Stimulated activated CD4-positive, alpha-beta T cell treated with anti-CD3 and anti-CD28 coated beads, Interleukin-2, amount 100 ng/mL, for 24 hours (primary cell): ENCODE measurements at places on chromosomes 6 and 20.

DNA sequence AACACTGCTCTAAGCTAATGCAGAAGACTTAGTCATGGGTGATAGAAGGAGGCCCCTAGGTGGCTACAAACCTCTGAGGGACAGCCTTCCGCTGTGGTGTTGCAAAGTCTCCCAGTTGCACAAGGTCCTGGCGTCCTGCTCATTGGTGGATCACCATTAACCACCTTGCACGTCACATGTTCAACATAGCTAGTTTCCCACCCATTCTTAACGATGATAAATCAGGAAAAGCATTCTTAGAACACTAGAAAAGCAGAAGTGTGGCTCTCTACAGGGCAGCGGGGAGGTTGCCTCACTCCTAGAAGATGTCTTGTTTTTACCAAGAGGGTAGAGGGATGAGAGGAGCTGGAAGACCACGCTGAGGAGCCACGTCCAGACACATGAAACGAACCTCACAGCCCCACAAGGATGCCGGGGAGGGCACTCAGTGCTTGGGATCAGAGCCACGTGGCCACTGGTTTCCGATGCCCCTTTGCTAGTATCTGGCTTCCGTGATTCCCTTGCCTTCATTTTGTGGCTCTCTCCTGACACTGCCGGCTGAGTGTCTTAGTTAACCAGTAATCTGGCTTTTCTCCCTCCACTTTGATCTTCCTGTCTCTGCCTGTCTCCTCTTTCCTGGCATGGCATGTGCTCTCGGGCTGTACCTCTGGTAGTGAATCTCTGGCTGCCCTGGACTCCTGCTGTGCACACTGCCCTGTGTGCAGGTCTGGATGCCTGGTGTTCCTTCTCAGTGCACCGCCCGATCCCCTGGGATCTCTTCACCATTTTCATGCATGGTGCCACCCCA is 91.4 kb upstream of the NEDD9 start:
- DNase-seq = no peak

DNA sequence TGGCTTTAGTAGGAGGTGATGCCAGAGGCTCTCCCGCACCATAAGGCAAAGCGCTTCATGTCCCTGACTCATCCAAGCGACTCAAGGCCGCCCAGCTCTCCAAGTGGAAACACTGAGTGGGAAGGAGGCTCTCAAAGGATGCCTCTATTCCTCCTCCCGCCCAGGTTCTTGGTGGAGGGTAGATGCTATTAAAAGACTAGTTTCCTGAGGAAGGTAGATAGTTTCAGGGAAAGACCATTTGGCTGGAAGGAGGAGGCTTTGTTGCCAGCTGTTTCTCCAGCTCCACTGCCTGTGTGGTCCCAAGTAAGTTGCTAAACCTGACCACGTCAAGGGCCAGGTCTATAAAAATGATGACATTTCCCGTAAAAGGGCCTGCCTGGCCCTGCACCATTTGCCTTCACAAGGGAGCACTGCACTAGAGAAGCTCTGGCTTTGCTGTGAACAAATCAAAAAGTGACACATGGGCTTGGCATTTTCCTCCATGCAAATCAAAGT is 48.2 kb downstream of the GMDS start:
- no peak for DNase-seq

DNA sequence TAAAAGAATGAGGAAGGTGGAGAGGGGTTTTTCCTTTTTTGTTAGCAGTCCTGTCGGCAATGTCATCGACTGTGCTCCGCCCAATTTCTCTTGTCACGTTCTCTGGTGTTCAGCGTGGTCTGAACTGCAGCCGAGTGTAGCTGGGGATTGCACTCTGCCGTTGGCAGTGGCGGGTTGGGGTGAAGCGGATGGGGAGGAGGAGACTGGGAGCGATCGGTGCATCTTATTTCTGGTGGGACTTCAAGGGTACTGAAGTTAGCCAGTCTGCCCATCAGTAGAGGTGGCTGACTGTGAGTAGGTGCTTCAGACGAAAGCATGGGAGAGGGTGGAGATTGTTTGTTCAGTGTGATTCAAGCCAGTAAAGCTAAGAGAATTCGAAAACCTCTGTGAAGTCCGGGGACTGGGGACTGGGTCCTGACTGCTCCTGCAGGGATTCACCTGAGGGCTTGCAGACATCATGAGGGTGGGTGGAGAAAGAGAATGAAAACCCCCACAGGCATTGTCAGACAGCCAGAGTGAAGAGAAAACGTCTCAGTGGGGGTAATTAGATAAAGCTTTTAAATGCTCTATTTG is 5.1 kb downstream of the RREB1 start:
- peak; percentile 38 for DNase-seq

DNA sequence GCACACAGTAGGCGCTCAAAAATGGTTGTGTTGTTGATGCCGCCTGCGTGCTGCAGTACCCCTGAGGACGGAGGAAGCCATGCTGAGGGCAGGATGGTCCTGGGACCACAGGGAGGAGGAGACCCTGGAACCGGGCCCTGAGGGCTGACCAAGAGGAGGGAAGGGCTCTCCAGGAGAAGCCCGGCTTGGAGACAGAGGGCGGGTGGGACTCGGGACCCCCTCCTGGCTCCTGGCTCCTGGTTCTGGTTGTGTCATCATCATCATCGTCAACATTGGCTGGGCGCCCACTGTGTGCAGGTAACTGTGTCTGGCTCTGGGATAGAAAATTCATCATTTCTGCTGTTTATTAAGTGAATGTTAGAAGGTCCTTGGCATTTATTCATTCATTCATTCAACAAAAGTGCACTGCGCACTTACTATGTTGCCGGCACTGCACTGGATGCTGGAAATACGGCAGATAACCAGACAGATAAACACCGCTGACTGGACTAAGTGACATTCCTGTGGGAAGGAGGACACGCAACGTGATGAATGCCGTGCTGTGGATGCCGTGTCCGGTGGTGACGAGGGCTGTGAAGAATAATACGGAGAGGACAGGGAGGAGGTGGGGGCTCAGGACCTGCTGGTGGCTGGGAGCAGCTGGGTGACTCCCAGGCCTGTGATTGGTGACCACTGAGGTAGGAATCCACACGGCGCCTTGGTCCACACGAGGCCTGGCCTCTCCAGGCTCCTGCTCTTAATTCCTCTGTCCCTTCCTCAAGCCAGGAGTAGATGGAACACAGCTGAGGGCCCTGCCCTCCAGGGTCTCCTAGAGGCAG is 35.3 kb downstream of the SPDEF start:
- DNase-seq = no peak

DNA sequence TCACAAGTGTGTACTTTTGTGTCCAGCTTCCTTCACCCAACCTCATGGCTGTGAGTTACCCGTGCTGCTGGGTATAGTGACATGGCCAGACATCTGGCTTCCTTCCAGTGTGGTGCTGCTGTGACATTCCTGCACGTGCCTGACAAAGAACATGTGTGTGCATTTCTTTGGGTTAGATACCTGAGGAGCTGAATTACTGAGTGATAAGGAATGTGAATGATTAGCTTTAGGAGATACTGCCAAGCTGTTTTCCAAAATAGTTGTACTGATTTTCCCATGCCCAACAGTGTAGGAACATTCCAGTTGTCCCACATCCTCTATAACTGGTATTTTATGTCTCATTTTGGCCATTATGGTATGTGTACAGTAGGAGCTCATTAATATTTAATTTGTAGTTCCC is 132.5 kb downstream of the PREX1 start:
- DNase-seq = no peak

DNA sequence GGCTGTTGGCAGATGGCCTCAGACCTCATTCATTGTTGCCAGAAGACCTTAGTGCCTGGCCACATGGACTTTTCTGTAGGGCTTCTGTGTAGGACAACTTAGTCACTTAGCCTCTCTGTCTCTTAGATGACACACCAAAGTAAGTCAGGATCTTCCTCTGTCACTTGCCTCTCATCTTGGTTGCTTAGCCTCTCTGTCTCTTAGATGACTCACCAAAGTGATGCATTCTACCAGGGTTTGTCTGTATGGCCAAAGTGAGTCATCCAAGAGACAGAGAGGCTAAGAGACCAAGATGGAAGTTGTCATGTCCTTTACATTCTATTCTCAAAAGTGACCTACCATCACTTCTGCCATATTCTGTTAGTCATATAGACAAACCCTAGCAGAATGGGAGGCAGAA is 255.9 kb upstream of the DEFB112 start:
- DNase-seq = no peak

- DNase-seq = no peak
Observed at GRCh38 chr6:133040803-133041419, 200.2 kb upstream of the EYA4 start.

DNA sequence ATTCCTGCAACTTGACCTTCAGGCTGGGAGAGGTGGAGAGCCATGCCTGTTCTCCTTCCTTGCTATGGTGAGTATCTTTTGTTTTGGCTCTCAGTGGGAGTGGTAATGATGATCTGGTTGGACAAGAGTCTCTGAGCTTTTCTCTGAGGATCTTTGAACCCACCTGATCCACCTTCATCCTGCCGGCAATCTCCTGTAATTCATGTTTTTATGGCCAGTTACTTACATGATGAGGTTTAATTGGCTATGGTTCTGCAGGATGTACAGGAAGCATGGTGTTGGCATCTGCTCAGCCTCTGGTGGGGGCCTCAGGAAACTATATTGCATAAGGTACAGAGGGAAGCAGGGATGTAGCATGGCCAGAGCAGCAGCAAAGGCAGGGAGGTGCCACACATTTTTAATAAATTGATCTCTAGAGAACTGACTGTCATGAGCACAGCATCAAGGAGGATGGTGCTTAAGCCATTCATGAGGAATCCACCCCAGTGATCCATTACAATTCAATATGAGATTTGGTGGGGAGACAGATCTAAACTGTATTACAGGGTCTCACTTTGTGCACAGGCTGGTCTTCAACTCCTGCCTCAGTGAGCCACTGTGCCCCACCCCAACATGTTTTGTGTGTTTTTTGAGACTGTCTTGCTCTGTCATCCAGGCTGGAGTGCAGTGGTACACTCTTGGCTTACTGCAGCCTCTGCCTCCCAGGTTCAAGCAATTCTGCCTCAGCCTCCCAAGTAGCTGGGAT is 10.0 kb downstream of the HSPA1B start:
- no peak for DNase-seq

- DNase-seq = no peak
Observed at GRCh38 chr20:39356908-39357307, 394.8 kb downstream of the DHX35 start.

GRCh38 chr6:1435806-1436205 is 46.4 kb downstream of the FOXF2 start:
- DNase-seq = no peak

GRCh38 chr6:167103041-167103891 is 19.6 kb upstream of the CCR6 start:
- no peak for DNase-seq

- DNase-seq = no peak
Observed at GRCh38 chr20:49230021-49230420, 10.8 kb downstream of the DDX27 start.

GRCh38 chr6:4355241-4355640 is 219.9 kb upstream of the ECI2 start:
- DNase-seq = no peak

DNA sequence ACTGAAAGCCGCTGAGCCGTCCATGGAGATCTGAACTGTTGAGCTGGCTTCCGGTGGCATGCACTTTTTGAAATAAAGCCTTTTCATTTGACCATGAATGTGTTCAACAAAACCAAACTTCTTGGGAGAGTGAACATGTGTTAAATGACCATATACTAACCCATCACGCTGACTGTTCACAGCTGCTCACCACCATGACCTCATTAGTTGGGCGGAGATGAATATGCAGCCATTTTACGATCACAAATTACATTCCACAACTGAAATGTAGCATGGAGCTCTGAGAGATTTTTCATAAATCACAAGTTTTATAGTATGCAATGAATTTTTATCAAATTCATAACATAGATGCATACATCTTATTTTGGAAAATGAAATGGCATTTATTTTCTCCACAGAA is 4.2 kb downstream of the RAMACL start:
- DNase-seq = no peak

GRCh38 chr6:46954837-46955451 is 33.2 kb upstream of the ADGRF5 start:
- DNase-seq = no peak

GRCh38 chr6:137863091-137863797 is 3.8 kb upstream of the TNFAIP3 start:
- DNase-seq = no peak

DNA sequence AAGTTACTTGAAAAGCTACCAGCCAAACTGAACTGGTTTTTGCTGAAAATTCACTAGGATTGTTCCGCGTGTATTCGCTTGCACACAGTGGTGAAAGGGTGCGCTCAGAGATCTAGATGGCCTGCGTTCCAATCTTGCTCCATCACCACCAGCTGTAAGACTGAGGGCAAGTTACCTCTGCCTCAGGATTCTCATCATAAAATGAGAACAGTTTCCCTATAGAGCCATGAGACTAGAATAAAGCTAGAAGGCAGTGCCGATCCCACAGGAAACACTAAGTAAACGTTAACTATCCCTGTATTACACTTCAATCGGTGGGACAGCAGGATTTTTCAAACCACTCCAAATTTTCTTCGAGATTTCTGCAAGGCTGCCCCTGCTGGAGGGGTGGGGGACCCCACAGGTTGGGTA is 838 bp downstream of the AHCY start:
- no peak for DNase-seq

DNA sequence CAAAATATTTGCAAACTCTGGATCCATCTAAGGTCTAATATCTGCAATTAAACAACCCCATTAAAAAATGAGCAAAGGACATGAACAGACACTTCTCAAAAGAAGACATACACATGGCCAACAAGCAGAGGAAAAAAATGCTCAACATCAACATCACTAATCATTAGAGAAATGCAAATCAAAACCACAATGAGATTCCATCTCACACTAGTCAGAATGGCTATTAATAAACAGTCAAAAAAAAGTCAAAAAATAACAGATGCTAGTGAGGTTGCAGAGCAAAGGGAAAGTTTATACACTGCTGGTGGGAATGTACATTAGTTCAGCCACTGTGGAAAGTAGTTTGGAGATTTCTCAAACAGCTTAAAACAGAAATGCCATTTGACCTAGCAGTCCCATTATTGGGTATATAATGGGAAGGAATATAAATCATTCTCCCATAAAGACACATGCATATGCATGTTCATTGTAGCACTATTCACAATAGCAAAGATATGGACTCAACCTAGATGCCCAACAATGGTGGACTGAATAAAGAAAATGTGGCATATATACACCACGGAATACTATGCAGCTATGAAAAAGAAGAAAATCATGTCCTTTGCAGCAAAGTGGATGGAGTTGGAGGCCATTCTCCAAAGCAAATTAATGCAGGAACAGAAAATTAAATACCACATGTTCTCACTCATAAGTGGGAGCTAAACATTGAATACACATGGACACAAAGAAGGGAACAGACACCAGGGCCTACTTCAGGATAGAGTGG is 9.1 kb downstream of the ZNFX1 start:
- no peak for DNase-seq

GRCh38 chr6:162271922-162272321 is 455.6 kb downstream of the PRKN start:
- no peak for DNase-seq
